ENCODE measurements at places on chromosomes 5 and 9.

DNA sequence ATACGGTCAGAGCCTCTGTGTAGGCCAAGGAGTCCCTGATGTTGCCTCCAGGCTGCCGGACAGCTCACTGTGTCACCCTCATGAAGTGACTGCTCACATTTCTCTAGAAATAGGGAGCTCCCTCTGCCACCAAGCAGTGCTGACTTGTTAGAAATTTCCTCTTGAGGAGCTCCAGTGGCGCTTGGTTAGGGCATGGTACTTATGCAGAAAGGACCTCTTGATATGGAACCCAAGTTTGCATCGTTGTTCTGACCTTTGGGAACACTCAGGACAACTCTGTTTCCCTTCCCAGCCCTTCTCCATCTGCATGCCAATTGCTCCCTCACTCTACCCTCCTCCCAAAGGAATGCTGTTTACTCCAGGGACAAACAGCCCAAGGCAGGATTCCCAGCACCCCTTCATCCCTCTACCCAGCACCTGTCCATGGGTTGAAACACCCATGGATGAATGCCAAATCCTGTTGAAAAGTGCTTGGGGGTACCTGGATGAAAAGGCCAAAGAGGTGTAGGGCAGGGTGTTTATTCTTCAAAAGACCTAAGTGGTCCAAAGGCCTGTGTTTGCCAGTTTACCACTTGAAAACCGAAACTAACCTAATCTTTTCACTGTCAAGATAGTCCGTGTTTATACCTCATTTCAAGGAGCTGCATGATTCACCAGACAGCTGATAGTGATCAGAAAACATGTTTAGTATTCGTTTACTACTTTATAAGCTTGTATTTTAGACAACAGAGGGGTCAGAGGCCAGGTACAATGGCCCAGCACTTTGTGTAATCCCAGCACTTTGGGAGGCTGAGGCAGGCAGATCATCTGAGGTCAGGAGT, 51.1 kb downstream of the KLF4 start:
- no peak for DNase-seq

- DNase-seq: no peak
Measured at GRCh38 chr5:174655351-174655750, 69.0 kb upstream of the MSX2 start.

DNA sequence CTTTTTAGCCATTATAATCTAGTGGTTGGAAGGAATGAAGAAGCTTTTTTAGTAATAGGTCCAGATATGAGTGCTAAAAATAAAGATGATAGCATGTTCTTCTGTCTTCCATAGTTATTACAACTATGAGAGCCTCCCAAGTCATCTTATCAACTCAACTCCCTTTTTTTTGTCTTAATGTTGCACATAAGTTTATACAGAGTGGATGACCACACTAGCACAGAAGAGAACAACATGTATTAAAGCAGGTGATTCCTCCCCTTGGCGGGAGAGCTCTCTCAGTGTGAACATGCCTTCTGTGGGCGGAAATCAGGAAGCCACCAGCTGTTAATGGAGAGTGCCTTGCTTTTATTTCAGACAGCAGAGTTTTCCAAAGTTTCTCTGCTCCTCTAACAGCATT, 40.1 kb upstream of the STX17 start:
- no peak for DNase-seq

DNA sequence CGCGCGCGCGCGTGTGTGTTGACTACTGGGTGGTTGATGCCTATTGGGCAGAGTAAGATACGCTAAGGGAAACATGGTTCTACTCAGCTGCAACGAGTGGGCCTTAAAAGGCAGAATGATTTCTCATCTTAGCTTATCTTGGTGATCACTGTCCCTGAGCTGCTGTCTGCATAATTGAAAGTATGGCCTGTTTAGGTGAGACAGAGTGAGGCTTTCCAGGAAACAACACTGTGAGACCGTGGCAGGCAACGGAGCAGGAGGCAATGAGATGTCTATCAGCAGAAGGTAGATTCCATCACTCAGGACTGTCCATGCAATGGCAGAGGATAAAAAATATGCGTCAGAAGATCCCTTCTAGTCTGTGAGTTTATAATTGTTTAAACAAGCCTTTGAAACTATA, 277.2 kb downstream of the TRIM32 start:
- no peak for DNase-seq

- no peak for DNase-seq
Measured at GRCh38 chr5:77947041-77947428, 170.9 kb upstream of the TBCA start.

DNA sequence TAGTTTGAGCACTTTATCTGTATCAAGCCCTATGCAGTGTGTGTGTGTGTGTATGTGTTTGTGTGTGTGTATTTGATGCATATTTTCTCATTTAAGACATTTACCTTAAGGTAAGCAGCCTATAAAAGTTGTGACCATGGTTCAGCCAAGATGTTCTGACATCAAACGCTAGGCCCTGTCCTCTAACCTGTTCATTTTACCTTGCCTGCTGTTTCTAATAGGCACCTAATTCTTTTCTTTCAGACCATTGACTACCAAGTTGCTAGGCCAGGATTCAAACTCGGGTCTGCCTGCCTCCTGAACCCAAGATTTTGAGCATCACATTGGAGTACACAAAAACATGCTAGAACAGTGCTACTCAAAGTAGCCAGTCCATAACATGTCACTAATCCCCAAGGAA, 274.5 kb downstream of the PLK2 start:
- no peak for DNase-seq

DNA sequence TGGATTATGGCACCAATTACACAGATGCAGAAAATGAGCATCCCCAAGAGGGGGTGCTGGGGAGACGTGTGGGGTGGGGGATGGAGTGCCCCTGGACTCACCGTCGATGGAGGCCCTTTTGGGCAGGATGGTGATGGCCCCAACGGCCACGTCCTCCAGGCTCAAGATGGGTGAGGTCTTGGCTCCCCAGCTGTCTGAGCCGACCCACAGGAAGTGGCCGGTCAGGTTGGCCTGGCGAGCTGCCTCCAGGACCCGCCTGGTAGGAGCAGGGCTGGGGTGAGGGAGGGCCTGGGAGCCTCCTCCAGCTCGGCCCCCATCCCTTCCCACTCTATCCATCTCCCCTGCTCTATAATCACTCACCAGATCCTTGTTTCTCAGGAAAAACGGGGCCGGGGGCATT, 4.6 kb downstream of the GRM6 start:
- no peak for DNase-seq

GRCh38 chr5:133962131-133962530, 6.3 kb downstream of the C5orf15 start:
- DNase-seq: no peak

GRCh38 chr5:40906351-40906751, 2.9 kb upstream of the C7 start:
- no peak for DNase-seq

DNA sequence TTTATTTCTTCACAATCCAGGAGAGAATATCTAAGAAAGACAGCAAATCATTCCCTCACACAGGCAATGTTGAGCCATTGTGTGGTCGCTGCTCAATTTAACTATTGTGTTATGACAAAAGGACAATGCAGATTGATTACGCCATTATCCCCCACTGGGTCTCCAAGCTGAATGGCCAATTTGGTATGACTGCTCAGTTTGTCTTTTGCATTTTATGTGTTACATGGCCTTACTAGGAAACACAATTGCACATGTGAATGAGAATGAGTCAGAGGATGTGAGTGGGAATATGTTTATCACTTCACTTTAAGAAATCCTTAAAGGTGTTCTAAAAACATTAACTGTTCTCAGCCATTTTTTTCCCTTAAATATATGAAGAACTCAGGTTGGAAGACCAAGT, 108.3 kb downstream of the FAM174A start:
- DNase-seq: no peak

DNA sequence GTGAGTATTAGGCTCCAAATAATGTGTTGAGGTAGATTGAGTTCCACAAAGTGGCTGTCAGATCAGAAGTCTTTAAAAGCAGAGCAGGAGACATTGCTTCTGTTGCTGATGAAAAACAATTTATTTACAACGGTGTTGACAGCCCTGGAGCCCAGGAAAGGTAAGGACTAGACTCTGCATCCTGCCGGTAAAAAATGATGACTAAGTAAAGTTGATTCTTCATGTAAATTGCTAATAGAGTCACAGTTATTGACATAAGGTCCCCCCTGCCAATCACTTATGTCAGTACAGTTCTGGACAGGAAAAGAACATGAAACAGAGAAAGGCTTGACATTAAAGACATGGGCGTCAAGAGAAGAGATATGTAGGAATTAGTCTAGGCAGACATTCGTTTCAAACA, 552.5 kb downstream of the HTR1A start:
- DNase-seq: no peak

- DNase-seq: no peak
Measured at GRCh38 chr9:98563212-98563907, 145.4 kb downstream of the GABBR2 start.

DNA sequence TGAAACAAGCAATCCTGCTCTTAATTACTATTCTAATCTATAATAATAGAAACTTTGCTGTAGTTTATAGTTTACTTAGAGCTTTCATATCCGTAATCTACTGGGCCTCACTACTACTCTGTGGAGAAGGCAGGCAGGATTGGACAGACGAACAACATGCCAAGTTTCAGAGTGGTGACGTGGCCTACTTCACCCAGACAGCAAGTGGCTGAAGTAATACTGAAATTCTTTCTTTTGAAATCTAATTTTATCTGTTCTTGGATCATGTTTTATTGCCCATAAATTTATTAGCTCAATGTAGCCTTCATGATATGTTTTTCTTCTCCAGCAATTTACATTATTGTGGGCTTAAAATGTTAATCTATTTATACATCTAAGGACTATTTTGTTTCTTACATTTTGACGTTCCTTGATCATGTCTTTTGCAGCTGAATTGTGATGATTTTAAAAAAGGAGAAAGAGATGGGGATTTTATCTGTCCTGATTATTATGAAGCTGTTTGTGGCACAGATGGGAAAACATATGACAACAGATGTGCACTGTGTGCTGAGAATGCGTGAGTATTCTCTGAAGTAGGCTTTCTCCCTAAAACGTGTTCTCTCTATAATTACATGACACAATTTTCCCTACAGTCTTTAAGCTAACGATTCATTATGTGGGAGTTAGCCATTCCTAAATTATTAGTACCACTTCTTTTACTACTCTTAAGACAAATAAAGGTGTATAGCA, 22.4 kb downstream of the SPINK5 start:
- no peak for DNase-seq

- DNase-seq: no peak
Measured at GRCh38 chr5:76177978-76178377, 94.8 kb downstream of the SV2C start.

DNA sequence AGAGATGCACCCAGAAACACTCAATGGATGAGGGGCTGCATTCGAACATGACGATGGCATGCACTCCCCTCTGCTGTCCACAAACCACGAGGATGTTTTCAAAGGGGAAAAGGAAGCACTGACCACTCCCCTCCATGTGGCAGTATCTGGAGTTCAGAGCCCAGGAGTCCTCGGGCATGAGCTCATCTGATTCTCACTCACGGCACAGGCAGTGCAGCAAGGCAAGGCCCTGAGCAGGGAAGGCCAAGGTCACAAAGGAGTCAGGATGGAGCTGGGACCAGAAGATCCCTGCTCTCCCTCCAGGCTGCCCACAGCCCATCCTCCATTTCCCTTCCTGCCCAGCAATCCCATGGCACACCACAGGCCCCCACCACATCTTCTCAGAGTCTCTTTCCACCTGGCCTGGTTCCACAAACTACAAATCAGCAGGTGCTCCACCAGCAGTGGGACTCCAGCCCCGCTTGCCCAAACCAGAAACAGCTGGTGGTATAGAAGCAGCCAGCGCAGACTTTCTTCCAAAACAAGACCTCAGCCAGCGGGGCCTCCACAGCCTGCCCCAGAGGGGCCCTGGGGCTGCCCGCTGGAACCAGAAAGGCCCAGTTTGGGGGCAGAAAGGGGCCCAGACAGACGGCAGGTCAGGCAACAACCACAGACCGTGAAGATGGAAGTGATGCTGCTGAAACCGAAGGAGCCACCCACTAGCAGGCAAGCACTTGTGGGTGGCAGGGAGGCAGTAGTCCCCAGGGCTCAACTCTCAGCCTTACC, 12.2 kb downstream of the TNIP1 start:
- no peak for DNase-seq

DNA sequence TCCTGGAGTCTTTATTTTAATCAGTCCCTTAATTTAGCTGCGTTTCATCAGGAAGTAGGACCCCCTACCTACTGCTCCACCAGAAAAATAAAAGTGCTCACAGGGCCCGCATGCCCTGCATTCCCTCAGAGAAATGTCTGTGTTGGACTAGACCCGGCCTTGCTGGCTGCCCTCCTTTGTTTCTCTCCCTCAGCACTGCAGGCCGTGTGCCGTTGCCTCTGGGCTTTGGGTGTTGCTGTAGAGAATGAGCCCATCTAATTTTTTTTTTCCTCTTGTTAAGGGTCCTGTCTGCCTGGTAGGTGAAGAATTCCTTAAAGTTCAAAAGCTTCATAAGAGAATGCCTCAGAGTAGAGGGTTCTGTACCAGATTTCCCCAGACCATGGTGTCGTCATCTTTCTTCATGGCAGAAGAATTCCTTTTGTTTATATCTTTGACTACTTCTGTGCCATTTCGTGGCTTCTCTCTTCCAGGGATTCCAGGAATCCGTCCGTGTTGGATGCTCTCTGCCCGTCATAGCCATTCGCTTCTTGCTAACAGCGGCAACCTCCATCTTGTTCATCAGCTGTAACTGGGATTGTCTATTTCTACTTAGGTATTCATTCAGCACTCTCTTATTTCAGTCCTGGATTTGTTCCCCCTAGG, 49.8 kb upstream of the ANGPTL2 start:
- no peak for DNase-seq

GRCh38 chr9:99595796-99596195, 225.9 kb upstream of the NR4A3 start:
- DNase-seq: no peak

DNA sequence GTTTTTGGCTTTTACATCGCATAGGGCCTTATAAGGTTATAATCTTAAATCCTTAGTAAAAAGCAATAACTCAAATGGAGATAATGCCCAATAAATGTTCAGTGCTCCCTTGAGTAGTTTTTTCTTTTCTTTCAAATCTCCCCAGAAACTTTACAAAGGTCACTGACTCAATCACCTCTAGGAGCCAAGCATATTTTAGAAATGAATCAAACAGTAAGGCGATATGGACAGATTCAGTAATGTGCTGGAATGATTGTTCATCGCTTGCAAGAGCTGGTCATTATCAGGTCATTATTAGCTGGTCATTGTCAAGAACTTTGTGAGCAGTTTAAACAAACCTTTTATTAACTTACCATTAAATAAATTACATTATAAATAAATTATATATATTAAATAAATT, 130.4 kb upstream of the SLIT3 start:
- no peak for DNase-seq

- DNase-seq: no peak
Measured at GRCh38 chr5:6592601-6593000, 40.2 kb downstream of the NSUN2 start.

GRCh38 chr5:76269259-76269931, 133.7 kb upstream of the IQGAP2 start:
- no peak for DNase-seq

All from urothelium cell line (cell line).